GM23248 (cell line): ENCODE measurements at places on chromosomes 7 and 10.
A peak's percentile ranks its signal among the peaks of the same experiment; 100 is the strongest.

- no peak for DNase-seq
Measured at GRCh38 chr7:17206349-17206905, 92.0 kb upstream of the AHR start.

GRCh38 chr10:79378647-79379511 is 31.6 kb downstream of the PPIF start:
- DNase-seq, result no peak

DNA sequence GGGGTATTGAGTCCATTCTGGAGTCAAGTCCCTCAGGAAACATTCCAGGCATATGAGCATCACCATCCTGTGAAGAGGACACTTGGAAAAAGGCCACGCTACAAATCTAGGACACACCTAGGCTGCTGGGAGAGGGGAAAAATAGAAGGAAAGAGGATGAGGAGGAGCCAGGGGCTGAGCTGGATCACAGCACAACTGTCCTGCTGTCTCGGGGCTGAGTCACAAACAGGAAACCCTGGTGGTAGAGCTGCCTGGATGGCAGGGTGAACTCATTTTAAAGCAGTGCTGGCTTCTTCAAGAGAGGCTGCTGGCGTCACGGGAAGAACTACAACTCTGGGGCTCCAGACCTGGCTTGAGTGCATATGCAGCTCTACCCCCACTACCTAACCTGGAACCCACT is 151.5 kb downstream of the RNF216 start:
- peak; percentile 96 for DNase-seq

- DNase-seq, result no peak
Measured at GRCh38 chr7:10557375-10557774, 416.3 kb upstream of the PHF14 start.

GRCh38 chr10:105413997-105414396 is 772.9 kb downstream of the SORCS3 start:
- DNase-seq, result no peak

GRCh38 chr7:90758933-90759562 is 162.9 kb downstream of the CDK14 start:
- no peak for DNase-seq

DNA sequence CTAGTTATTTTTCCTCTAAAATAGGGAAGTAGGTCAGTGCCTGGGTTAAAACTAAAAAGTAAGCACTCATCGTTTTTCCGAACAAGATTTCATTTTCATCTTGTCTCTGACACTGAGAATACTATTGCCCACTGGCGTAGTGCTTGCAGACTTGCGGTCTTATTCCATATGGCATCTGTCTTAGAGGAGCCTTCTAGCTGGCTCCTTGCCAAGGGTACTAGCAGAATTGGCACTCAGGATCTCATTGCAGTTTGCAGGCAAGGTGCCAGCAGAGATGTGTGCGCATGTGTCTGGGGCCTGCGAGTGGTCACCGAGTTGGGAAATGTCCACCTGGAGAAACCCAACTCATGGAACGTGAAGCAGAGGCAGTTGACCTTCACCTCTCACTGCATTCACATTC is 143.4 kb downstream of the CELF2 start:
- no peak for DNase-seq

GRCh38 chr10:95291365-95292039 is 699 bp upstream of the PDLIM1 start:
- no peak for DNase-seq

GRCh38 chr7:11833431-11833830 is 1.4 kb upstream of the THSD7A start:
- no peak for DNase-seq

DNA sequence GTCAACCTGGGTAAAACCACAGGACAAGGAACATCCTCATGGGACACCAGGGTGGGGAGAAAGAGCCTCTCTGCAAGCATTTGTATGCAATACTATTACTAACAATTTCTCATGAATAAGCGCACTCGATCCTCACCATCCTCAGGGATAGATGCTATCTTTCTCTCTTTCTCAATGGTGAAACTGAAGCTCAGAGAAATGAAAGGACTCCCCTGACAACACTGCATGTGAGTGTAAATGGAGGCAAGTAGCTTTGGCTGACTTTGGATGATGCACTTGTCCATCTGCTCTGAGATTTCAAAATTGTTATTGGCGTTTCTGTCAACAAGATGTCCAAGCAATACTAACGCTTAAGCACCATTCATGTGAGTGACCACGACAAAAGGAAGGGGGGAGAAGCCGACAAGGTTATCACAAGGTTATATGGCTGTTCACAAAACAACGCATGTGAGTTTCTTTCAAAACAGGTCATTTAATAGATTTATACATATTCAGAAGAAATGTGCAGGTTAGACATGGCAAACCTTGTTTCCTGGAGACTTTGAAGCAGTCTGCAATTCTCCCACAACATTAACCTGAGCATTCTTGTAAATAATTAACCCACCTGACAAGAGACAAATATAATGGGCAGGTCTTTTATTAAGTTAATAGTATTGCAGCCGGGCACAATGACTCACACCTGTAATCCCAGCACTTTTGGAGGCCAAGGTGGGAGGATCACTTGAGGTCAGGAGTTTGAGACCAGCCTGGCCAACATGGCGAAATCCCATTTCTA is 54.0 kb downstream of the IFIT5 start:
- DNase-seq, result no peak

DNA sequence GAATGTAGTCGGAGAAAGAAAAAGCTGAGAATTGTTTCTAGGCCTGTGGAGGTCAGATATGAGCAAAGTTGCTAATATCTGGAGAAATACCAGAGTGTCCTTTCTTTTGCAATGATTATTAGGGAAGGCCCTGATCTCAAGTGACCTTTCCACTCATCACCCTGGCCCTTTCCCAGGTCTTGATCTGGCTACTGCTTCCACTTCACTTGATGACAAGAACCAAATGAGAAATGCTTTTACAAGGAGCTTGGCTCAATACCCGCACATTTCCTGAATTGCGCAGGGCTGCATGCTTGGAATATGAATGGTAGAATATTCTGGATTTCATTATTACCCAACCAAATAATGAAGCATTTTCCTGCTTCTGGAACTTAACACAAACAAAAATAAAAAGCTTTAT is 104.6 kb downstream of the ITGB8 start:
- peak; percentile 86 for DNase-seq

DNA sequence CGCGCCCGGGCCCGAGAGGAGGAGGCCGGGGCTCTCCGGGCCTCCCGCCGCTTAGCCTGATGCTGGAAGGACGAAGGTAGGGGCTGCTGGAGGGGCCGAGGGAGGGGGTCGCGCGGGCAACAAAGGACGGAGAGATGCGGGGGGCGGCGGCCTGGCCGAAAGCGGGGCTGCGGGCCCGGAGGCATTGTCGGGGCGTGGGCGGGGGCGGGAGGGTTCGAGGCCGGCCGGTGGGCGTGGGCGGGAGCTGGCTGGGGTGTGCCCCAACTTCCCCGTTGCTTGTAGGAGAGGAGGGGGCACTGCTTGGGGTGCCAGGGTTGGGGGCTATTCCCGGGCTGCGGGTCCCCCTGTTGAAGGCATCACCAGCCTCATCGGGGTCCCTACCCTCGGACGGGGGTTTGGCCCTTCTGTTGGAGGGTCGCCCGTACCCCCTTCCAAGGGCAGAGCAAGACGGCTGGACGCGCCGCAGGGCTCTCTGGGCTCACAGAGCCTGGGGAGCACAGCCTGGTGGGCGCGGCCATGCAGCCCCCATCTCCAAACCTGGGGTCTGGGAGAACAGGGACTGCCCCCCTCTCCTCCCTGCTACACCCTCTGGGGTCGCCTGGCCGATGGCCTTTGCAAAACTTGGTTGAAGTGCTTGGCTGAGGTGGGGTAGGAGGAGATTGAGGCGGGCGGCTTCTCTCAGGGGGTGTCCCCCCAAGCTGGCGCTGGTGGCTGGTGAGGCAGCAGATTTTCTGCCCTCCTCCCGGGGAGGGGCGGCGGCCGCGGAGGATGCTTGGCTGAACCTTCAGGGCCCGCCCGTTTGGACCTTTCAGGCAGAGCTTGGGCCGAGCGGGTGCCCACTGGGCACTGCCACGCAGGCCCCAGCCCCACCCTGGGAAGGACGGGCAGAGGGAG is 699 bp downstream of the CLIP2 start:
- peak; percentile 84 for DNase-seq

- DNase-seq, result peak; percentile 61
Measured at GRCh38 chr10:77637532-77638320, at the start of gene KCNMA1. Gene KCNMA1 (minus strand): TSS chr10:77637808.

- DNase-seq, result no peak
Measured at GRCh38 chr7:132441935-132442334, 134.3 kb downstream of the PLXNA4 start.

GRCh38 chr10:42980553-42981357 is 96.1 kb upstream of the RET start:
- no peak for DNase-seq

- DNase-seq, result no peak
Measured at GRCh38 chr7:150420242-150420641, 30.2 kb upstream of the GIMAP8 start.

- peak; percentile 62 for DNase-seq
Measured at GRCh38 chr10:117320050-117320665, 55.1 kb downstream of the PDZD8 start.

GRCh38 chr7:88269586-88269985 is 37.1 kb downstream of the STEAP4 start:
- no peak for DNase-seq
